ENCODE measurements at places on chromosomes 1 and 21.

DNA sequence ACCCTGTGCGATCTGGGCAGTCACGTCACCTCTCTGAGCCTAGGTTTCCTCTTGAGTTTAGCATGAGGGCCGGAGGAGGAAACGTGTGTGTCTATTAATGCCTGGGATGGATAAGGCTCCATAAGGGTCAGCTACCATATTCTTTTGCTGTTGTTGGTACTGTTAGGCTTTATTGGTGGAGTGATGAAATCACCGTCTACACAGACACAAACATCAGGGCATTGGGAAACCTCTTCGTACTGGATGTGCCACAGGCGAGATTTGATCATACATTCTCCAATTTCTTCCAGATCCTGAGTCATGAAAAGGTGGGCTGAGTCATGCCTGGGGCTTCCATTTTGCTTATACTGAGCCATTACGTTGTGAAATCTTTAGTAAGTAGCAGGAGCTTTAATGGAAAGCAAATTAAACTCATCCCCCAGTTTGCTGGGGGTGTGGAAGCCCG is 24.9 kb upstream of the GRHL3 start:
- no peak for DNase-seq

DNA sequence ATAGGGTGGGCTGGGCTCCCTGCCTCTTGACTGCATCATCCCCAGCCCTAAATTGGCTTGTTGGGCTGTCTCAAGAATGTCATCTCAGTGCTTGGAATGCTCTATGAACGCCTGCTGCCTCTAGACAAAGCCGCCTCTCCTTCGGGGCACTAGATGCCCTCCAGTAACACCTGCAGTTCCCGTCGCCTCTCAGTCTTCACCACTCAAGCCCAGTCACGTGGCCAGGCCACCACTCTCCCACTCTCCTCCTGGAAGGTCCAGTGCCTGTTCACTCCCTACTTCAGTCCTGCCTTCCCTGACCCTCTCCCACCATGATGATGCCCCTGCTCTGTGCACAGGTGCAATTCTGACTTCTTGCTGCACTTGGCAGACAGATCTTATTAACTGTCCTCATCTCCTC is 7.0 kb downstream of the TAS1R2 start:
- DNase-seq, result no peak

- peak; percentile 66 for DNase-seq
Measured at GRCh38 chr1:210754878-210755665, 378.9 kb downstream of the KCNH1 start.

GRCh38 chr1:219726480-219727272 is 113.8 kb upstream of the ZC3H11B start:
- DNase-seq, result no peak

DNA sequence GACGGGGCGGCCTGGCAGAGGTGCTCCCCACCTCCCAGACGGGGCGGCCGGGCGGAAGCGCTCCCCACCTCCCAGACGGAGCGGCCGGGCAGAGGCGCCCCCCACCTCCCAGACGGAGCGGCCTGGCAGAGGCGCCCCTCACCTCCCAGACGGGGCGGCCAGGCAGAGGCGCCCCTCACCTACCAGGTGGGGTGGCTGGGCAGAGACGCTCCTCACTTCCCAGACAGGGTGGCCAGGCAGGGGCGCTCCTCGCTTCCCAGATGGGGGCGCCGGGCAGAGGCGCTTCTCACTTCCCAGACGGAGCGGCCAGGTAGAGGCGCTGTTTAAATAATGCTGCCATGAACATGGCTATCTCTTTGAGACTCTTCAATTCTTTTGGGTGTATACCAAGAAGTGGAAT is 43.7 kb upstream of the ATP6V1G3 start:
- no peak for DNase-seq

DNA sequence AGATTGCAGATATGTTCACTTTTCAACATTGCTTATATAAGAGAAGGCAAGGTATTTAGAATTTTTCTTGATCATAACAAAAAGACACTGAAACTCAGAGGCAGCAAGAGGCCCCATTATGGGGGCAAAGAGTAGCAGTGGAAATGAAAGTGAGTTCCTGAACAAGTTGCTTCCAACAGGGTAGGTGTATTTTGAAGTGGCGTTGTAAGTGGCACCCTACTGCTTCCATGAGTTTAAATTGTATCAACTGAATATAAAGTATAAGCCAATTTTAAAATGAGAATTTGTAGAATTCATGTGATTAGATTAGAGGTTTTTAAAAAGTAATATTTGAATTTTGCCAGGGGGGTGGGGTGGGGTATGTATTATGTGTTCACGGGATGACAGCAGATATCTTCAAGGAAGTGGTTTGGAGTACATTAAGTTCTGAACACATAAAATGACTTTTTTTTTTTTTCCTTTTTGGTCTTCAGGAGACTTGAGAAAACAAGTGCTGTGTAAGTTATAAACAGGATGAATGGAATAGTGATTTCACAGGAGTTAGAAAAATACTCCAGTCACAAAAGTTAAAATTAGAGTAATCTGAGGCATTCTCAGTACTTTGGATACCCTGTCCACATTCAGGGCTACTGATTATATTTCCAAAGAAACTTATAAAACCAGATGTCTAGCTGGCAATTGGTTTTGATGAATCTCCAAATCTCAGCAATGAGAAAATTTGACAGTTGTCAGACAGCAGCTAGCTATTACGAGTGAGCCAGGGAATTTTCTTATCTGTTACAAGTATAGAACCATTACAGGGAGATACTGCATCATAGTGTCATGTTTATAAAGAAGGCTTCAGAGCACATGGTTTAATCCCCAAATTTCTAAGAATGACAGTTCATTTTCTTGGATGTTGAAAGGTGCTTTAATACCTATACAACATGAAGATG is 182.0 kb downstream of the ST6GALNAC3 start:
- DNase-seq, result no peak

DNA sequence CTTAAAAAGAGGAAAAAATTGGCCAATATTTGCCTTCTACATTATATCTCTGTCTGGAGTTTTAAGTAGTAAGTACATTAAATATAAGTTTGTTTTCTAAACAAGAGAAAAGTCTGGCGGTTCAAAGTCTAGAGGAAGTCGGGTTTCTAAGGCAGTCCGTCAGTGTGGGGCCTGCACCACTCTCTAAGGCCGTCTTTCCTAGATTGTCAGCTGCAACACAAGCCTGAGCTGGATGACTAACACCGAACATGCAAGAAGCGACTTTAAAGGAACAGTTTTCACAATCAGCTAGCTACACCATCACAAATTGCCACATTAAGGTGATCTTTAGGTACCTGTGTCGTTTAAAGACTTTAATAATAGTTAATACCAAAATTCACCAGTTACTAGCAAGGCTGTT is 19.6 kb downstream of the CCSAP start:
- DNase-seq, result no peak

- DNase-seq, result no peak
Measured at GRCh38 chr1:53896635-53897229, 2.7 kb downstream of the DIO1 start.

DNA sequence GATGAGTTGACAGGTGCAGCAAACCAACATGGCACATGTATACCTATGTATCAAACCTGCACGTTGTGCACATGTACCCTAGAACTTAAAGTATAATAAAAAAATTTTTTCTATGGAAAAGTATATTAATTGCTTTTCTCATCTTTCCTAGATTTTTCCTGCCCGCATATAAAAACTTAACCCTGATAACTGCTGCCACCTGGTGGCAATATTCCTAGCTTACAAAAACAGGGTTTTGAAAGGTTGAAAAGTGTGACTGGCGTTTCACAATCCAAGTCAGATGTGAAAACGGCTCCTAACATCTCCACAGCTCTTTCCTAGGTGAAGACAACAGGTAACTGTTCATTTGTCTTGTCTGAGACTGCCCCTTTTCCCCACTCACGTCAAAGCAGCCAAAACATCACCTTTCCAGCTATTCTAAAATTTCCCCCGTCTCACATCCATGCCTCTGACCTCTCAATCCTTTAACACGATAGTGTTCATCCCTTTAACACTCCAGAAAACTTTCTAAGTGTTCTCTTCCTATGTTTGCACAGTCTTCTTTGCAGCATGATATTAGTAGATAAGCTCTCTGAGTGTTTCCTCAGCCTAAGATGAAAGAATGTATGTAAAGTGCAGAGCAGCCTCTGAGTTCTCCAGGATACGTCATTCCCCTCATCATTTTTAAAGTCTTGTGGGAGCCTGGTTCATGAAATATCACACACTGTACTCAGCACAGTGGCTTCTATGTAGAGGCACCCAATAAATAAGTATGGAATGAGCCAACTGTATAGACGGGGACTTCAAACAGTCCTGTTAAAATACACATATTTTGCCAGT is 27.5 kb downstream of the OVGP1 start:
- peak; percentile 10 for DNase-seq

DNA sequence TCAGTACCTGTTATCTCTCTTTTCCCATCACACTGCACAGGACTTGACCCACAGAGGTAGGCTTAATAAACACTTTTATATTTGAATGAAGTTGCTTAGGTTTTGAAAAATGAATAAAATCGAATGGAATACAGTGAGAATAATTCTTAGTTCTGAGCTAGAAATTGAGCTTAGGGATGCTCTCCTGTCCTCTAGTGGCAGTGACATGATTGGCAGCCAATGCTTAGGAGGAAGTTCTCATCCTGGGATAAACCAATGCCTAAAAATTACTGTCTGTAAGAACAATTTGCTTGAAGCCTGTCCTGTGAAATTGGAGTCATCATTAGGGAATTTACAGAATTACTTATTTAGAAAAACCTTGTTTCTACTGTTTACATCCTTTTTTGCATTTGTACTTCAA is 21.3 kb upstream of the CYP4X1 start:
- no peak for DNase-seq

- no peak for DNase-seq
Measured at GRCh38 chr21:31609081-31609480, 50.4 kb upstream of the SOD1 start.

GRCh38 chr1:75328691-75329090 is 194.5 kb downstream of the LHX8 start:
- no peak for DNase-seq

- no peak for DNase-seq
Measured at GRCh38 chr21:31977816-31978215, 105.0 kb downstream of the HUNK start.

- no peak for DNase-seq
Measured at GRCh38 chr1:100721526-100722207, 2.1 kb downstream of the VCAM1 start.

- DNase-seq, result no peak
Measured at GRCh38 chr21:35039595-35040289, 9.4 kb downstream of the RUNX1 start.

DNA sequence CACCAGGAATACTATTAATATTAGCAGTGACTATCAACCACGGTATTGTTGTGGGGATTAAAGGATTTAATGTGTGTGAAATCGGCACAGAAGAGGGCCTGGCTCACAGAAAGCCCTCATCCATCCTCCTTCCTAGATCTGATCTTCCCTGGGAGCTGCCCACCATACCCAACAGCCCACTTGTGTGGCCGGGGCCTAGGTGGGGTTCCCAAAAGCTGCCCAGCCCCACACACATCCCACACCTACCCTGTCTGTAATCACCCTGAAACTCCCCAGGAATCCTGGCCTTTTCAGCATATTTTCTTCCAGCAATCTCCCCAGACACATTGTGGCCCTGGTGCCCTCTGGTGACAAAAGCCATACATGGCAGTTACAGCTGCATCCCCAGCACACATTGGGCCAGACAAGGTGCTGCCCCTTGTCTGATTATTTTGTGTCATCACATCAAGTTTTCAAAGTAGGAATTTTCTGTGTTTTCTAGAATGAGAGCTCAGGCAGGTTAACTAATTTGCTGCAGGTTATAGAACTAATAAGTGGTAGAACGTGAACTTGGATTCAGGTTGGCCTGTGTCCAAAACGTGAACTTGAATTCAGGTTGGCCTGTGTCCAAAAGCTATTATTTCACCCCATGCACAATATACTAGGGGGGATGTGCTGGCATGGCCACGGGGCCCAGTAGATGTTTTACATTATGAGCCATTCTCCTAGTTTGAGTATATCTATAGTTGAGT is 5.3 kb upstream of the SLC6A9 start:
- DNase-seq, result no peak

- no peak for DNase-seq
Measured at GRCh38 chr1:228062085-228062791, 20.3 kb upstream of the ARF1 start.

DNA sequence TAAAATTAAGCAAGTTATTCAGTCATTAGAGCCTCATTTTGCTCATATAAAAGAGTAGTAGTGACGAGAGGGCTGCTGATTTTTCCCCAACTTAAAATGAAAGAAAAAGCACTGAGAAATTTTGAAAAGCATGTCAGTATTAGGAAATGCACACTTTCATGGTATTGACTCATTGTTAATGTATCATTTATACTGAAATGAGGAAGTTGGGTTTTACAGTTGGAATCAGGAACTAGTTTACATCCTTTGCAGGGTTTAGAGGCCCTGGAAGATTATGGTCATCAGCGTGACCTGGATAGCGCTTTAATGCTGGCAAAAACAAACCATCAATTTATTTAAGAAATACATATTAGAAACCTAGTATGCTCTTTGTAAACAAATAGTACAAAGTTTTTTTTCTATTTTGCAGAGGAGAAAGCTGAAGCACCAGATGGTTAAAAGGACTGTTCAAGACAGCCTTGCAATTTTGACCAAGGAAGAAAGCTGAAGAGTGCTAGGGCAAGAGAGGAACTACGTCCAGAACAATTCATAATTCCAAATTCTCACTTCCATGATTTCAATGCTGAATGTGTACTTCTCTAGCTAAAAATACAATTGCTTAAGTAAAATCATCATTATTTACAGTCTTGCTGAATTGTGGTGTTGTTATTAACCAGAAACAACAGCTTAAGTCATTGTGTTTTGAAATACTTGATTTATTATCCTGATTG is 94.8 kb upstream of the SGIP1 start:
- DNase-seq, result no peak

GRCh38 chr1:162708286-162708685 is 76.0 kb downstream of the DDR2 start:
- no peak for DNase-seq

GRCh38 chr1:40507973-40508372 is 594 bp upstream of the EXO5 start:
- DNase-seq, result no peak

DNA sequence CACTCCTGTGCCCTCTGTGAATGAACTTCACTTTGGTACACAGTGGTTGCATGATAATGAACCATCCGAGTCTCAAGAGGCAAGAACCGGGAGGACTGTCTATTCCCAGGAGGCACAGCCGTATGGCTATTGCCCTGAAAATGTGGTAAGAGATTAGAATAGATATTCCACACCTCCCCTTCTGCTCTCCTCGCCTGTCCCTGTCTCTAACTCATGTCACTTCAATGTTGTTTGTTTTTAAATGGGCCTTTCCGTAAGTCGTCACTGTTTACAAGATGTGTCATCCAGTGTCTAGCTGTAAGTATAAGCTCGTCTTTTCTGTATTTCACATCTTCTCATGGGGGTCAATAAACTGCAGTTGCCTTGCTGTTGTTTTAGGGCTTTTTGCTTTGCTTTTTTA is 122.2 kb downstream of the PATJ start:
- DNase-seq, result no peak

DNA sequence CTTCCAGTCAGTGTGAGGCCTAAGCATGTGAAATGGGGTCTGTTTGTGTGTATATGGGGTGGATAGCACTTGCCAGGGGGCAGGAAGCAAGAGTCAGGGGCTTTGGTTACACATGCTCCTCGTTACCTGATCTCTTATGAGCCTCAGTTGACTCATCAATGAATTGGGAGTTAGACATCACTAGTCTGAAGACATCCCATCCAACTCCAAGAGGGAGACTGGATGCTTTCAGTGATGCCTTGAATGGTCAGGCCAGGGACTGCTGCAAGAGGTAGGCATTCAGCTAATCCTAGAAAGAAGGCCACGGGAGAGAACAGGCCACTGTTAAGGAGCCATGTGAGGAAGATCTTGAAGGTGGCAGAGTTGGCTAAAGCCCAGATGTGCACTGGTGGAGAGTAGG is 6.3 kb downstream of the RAB25 start:
- DNase-seq, result no peak

GRCh38 chr1:104476126-104476525 is 726.4 kb downstream of the AMY1C start:
- DNase-seq, result no peak

Measured in anterior cingulate cortex (tissue), 58 donors.